ENCODE measurements at places on chromosomes 7 and 10.

DNA sequence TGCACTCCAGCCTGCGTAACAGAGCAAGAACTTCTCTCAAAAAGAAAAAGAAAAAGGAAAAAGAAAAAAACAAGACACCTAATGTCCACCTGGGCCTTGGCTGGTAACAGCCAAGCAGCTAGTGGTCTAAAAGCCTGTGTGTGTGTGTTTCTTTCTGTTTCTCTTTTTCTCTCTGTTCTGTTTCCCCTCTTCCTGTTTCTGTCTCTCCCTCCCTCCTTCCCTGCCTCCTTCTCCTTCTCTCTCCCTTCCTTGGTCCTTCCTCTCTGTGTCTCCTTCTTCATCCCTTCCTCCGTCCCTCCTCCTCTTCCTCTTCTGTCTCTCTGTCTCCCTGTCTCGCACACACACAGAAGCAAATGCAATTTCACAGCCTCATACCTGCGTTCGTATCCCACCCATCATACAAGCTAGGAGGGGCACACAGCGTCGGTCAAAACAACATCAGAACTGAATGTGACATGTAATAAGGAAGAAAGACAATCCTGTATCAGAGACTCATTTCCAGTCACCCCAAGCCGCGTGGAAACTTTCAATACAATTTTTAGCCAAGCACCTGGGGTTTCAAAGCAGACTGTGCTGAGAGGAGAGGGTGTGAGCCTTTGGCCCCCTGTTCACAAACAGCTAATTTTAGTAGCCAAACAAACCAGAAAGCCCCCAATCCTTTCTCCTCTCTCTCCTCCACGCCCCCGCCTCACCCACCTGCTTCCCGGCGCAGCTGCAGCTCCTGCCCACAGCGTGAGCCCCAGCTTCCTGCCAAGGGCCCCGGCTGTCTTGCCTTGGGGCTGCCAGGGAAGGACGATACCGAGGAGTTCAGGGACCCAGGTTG lies 50.2 kb upstream of the GNA12 start:
- peak; percentile 47 for DNase-seq

DNA sequence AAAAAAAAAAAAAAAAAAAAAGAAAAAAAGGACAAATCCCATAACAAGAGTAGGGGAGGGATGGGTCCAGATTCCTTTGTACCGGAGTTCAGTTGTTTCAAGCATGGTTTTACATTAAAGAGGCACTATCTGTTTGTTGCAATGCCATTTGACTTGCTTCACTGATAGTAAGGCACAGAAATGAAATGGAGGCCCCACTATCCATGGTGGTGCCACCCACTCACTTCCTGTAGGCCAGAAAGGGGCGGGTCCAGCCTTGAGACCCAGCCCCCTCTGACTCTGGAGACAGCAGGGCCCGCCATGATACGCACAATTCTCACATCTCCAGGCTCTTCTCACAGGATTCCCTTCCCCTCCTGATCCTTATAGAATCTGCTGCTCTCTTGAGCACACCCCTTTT lies 100.0 kb downstream of the CLEC2L start:
- no peak for DNase-seq

GRCh38 chr10:63696205-63696604 lies 175.0 kb downstream of the REEP3 start:
- no peak for DNase-seq

DNA sequence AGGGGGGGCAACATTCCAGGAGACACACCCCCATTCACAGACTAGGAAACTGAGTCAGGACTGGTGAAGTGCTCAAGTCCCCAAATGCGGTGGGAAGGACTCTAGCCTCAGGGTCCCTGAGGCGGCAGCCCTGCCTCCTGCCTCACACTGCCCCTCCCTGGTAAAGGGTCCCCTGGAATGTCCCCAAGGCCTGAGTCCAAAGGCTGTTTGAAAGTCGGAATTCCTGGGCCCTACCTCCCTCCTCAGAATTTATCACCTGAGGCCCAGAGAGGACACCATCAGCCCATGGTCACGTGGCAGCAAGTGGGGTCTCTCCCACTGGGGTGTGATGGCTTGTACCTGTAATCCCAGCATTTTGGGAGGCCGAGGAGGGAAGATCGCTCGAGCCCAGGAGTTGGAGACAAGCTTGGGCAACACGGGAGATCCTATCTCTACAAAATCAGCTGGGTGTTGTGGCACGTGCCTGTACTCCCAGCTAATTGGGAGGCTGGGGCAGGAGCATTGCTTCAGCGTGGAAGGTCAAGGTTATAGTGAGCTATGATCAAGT lies 110.3 kb upstream of the TNRC18 start:
- DNase-seq: no peak

DNA sequence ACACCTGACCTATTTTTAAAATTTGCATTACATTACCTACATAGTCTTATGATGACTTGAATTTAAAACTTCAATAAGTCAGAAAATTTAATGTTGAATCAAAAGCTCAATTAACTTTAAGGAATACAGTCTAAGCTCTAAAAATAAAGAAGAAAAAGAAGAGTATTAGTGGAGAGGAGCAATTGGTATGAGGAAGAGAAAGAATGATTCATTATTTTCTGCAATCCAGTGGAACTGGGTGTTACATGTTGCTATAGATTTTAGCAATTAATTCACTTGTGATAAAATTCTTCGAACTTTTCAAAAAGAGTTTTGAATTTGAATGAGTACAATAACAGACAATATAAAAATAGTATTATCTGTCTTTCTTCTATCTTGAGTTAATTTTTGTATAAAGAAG lies 158.9 kb upstream of the POT1 start:
- DNase-seq: no peak

GRCh38 chr10:3756360-3756740 lies 28.7 kb downstream of the KLF6 start:
- no peak for DNase-seq

GRCh38 chr7:116588641-116589594 lies 64.1 kb downstream of the CAV1 start:
- DNase-seq: no peak

DNA sequence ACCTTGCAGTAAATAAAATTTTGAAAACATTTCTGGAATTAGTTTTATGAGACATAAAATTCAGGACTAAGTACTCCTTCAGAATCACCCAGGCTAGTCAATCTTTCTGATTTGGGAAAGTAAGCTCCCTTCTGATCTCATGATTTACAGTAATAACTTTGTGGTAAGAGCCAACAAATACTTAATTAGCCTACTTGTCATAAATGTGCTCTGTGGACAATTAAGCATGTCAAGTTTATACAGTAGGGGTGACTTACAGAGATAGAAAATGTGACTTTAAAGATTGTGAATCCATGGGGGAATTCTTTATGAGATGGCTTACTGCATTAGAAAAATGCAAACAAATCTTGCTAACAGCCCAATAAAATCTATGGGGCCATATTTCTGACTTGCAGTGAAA lies 616.9 kb upstream of the GHITM start:
- DNase-seq: no peak

GRCh38 chr7:35250941-35251340 lies 3.0 kb downstream of the TBX20 start:
- DNase-seq: no peak

GRCh38 chr7:66150471-66150870 lies 35.8 kb downstream of the CRCP start:
- DNase-seq: no peak

GRCh38 chr7:106092204-106092603 lies 19.9 kb downstream of the SYPL1 start:
- no peak for DNase-seq

DNA sequence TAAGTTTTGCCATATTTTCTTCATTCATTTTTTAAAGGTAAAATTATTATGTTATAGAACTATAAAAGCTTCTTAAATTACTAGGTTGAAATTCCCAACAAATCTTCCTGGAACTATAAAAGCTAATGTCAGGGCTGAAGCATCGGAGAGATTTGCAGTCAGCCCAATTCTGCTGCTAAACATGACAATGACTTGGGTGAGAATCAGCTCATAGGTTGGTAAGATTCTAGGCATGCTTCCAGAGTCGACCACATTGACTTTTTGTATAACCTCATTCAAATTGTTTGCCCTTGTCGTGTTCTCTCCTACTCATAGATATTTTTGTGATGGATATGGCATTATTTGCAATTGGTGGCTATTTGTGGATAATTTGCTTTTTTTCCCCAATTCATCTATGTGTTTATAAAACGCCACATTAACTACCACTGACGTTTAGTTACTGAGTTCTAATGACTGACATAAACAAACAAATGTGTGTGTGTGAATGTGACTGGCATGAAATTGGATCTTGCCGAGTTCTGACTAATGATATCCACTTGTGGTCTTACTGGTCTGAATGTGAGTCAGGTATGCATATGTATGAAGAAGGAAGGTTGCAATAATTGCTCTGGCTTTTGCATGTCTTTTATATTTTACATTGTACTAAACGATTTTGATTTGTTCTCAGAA lies 579.8 kb downstream of the PARD3 start:
- DNase-seq: no peak

DNA sequence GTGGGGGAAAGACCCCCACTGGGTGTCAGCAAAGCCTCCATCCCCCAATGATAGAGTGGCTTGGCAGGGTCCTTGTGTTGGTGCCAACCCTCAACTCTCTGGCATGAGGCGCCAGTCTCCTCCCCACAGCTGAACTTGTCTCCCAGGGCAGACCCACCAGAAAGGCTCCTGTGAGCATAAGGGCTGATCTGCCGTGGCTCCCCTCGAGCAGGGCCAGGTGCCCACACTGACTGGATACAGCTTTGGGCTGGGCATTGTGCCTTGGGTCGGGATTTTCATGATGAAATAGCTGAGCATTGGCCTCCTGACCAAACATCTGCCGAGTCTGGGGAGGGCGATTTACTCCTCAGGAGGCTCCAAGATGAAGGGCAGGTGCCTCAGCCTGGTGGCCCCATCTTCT lies 68.1 kb upstream of the NPTX2 start:
- DNase-seq: no peak

GRCh38 chr7:132877573-132877972 lies 204.3 kb downstream of the CHCHD3 start:
- no peak for DNase-seq

DNA sequence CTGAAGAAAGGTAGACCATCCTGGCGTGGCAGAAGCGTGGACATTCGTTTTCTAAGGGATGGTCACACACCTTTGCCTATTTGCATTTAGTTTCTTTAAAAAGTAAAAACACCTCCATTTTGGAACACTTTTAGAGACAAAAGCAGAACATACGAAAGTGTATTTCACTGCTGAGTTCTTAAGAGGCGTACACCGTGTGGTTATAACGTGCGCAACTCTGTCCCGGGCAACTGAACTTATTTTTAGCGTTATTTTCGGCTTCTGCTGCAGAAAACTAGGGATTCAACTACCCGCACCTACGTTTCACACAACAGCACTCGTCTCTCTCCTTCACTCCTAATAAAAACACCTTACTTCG lies 557 bp upstream of the LSM8 start:
- no peak for DNase-seq

GRCh38 chr7:132577206-132578049 lies 1.2 kb upstream of the PLXNA4 start:
- DNase-seq: no peak

- no peak for DNase-seq
Observed at GRCh38 chr10:6208799-6209235, 6.1 kb downstream of the PFKFB3 start.

DNA sequence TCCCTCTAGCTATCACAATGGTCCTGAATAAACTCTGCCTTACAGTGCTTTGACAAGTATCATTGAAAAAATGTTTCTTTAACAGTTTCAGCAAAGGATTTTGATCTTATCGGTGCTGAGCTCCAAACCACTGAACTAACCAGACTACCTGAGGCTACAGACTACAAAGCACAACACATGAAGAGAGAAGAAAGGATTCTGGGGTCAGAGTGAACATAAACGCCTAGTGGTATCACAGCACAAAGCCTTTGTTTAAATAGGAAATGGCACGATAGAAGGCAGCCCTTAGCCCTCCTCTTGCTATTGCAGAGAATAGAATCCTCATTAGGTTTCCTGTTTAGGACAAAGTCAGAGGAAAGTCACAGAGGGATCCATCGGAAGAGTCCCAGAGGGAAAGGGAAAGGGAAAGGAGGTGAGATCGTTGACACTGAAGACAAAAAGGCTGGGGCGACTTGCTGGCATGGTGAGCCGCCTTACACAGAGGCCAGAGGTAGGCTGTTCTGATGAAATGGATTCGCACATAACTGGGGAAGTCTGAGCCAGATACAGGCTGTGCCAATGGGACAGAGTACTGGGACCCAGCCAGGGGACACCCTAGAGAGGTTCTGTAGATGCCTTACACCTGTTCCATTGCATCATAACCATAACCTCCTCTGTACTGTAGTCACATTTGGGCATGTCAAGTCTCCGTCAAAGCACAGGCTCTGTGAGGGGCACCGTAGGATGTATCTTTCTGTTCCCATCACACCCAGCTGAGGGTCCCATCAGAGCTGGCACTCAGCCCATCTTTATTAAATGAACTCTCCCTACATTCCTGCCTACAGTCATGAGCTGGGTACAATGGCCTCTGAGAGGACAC lies 71.5 kb downstream of the XPNPEP1 start:
- DNase-seq: no peak

All from stimulated activated CD8-positive, alpha-beta memory T cell treated with anti-CD3 and anti-CD28 coated beads, Interleukin-7, amount 100 ng/mL, for 48 hours (primary cell).